ENCODE measurements at places on chromosomes 3 and 15.
A peak's percentile ranks its signal among the peaks of the same experiment; 100 is the strongest.

- peak; percentile 69 for DNase-seq
Measured at GRCh38 chr3:188571531-188572095, 417.7 kb downstream of the LPP start.

DNA sequence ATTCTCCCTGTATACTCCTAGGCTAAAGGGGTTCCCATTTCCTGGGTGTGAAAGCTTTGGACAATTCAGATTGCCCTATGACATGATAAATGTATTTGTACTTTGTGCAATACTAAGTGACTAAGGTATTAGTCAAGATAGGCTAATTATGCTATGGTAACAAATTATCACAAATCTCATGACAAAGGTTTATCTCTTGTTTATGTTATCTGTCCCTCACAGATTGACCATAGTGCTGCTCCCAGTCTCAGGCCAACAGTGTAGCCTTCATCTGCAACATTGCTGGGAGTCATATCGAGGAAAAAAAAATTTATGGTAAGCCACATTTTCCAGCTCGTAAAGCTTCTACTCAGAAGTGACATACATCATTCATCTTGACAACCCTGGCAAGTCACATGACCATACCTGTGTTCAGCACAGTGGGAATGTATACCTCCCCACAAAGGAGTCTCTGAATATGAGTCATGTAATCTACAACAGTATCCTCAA lies 346.2 kb downstream of the IGSF11 start:
- DNase-seq = no peak

DNA sequence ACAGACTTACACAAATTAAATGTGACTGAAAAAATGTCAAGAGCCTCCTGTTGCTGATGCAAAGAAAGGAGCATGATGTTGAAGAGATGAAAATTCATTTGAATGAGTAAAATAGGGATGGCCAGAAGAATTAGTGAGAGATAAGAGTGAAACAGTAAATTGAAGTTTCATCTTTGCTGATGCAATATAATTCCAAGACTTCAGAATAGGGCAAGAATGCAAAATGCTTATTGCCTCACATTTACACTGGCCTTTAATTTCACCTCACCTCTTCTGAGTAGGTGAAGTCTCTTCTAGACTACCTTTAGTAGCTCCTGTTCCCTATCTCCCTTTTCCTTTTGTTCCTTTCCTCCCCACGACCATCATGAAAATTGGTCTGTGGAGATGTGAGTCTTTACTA lies 15.3 kb upstream of the MAPK6 start:
- no peak for DNase-seq

- no peak for DNase-seq
Measured at GRCh38 chr3:50323614-50324199, 1.2 kb upstream of the HYAL2 start.

GRCh38 chr3:195356151-195357086 lies 85.5 kb upstream of the XXYLT1 start:
- DNase-seq = peak; percentile 7
